ENCODE measurements at places on chromosomes 13 and 19. TPM values are rescaled to one million over a fixed set of nuclear protein-coding genes. Genes with fewer than 3 reads are reported as not detected.

- no peak for DNase-seq
- no peak overlapping the region for H3K4me3 ChIP-seq
- no peaks in the 10 kb centered on the region for H3K4me1 ChIP-seq
- no peaks in the 10 kb centered on the region for H3K36me3 ChIP-seq
Observed at GRCh38 chr19:17616961-17617806, 61.7 kb downstream of the COLGALT1 start.

DNA sequence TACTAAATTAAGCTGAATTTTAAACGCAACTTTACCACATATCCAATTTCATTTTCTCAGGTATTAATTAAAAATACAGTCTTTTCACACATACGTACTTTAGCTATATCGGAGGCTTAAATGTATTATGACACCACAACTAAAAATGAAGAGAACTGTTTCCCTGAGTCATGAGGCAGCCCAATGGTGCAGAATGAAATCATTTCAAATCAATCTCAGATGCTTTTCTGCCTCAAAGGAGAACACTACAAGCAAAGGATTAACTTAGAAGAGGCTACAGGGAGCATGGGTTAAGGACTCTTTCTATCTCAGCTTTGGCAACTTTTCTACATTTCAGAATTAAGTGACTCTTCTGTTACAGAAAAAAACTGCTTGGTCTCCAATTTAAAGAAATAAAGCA is 516.3 kb upstream of the HTR2A start:
- H3K4me1 ChIP-seq, result no peaks in the 10 kb centered on the region
- no peaks in the 10 kb centered on the region for H3K27me3 ChIP-seq
- no peak overlapping the region for H3K27ac ChIP-seq
- no peaks in the 10 kb centered on the region for H3K36me3 ChIP-seq

DNA sequence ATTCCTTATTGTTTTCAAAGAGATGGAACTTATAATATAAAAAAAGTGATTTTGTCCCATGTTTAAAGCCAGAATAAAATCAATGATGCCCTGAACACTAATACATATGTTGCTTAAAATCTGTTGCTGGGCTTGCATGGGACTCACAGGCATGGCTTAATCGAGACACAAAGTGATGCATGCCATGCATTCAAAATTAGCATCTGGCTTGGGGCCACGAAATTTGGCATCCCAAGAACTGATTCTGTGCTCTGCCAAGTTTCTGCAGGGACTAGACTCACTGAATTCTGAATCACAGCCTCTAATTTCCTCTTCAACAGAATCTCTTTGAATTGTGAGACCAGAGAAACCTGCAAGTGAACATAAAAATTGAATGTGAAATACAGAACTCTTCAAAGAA is 109.2 kb downstream of the PCDH17 start:
- no peaks in the 10 kb centered on the region for H3K36me3 ChIP-seq
- H3K27ac ChIP-seq, result no peak overlapping the region
- no peaks in the 10 kb centered on the region for H3K27me3 ChIP-seq
- DNase-seq, result no peak
- no peaks in the 10 kb centered on the region for H3K4me1 ChIP-seq

Gene INAFM1
- 18.2 TPM for total RNA-seq

DNA sequence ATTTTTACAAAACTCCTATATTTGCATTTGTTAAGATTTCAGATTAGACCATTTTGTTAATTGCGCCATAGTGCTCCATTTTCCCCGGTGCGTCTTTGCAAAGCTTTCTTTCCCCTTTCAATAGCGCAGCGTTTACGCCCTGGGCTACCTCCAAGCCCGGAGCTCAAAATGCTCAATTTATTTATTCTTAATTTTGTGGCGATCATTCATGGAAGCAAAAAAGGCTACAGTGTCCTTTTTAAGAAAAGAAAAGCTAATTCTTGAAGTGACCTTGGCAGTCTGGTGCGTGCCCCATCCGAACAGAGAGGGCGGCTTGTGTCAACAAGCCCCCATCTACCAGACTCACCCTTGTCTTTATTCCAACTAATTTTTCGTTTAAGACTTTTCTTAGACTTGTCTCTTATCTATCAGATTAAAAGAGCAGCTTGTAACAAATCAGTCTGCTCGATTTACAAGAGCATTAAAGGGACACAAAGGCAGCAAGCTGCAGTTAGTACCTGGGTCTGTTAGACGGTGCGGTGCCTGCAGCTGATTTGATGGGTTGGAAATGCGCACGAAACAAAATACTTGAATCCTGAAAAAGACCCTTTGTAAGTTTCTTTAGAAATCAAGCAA is 30.1 kb downstream of the GSX1 start:
- H3K27me3 ChIP-seq, result peaks cover 75% of the 10 kb centered on the region
- no peaks in the 10 kb centered on the region for H3K4me1 ChIP-seq

DNA sequence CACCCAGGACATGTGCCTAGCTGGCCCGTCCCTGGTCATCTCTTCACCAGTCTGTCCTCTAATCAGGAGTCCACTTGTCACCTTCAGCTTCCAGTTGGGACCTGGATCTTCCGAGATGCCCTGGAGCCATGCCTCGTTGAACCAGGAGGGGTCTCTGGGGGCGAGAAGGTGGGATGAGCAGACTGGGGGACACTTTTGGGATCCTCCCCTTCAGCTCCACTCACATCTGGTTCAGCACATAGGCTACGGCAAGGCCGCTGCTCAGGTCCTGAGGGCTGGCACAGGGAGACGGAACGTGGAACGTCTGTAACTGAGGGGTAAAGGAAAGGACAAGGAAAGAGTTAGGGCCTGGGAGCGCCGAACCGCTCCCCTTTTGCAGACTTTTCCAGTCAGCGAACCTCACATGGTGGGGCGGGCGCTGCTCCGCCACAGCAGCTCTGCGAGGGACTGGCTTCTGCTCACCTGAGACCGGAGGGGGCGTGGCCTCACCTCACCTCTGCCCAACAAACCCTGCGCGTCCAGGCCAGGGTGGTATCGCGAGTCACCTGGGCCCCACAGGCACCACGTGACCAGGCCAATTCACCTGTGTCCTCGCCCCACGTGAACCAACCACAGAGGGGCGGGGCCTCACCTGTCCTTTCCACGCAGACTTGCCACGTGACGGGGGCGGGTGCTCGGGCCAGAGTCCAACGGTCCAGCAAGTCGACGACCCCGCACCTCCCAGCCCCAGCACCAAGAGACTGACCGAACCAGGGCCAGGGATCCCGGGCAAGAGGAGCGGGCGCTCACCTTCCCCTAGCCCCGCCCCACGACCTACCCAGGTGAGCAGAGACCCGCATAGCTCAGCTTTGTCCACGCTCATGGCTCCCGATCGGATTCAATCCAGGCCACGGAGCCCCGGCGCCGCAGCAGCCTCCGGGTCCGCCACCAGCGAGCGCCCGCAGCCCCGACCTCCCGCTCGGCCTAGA is at the start of gene HOOK2:
HOOK2 (minus strand) TSS at position 965 of the 968 bp plus-strand sequence; CDS start at position 862, 103 bp downstream.
- peak within 1 kb of the TSS; percentile 73 for H3K4me3 ChIP-seq
- H3K27me3 ChIP-seq, result no peaks in the 10 kb centered on the region
- no peaks in the 10 kb centered on the region for H3K36me3 ChIP-seq
- H3K4me1 ChIP-seq, result peaks cover 16% of the 10 kb centered on the region

DNA sequence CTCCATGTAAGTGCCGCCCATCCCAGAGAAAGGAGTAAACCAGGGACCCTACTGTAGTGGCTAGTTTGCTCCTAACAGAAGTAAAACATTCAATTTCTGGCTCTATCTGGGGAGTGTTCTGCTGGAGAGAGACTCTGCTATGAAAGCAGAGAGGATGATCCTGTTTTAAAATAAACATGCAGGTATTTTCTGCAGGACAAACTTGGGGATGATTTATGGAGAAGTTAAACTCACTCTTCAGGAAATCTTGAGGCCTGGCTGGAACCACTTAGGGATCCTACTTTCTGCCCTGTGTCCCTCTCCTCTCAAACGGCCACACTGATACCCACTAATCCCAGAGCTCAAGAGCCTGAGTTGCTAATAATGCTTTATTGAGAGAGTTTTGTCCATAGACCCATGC is 281.1 kb downstream of the DNAJC15 start:
- peaks cover 8% of the 10 kb centered on the region for H3K4me1 ChIP-seq
- no peaks in the 10 kb centered on the region for H3K36me3 ChIP-seq
- DNase-seq, result no peak
- H3K4me3 ChIP-seq, result no peak overlapping the region
- H3K27ac ChIP-seq, result no peak overlapping the region

GRCh38 chr19:40596608-40597328 is 4.4 kb upstream of the LTBP4 start:
- peak overlapping the region; percentile 21 for H3K4me3 ChIP-seq
- DNase-seq, result peak; percentile 86
- H3K4me1 ChIP-seq, result peaks cover 34% of the 10 kb centered on the region
- H3K36me3 ChIP-seq, result no peaks in the 10 kb centered on the region

- no peak for DNase-seq
- H3K27me3 ChIP-seq, result no peaks in the 10 kb centered on the region
- no peak overlapping the region for H3K27ac ChIP-seq
Observed at GRCh38 chr19:29326849-29327840, 114.2 kb upstream of the UQCRFS1 start.

- H3K4me3 ChIP-seq, result no peak overlapping the region
- H3K4me1 ChIP-seq, result no peaks in the 10 kb centered on the region
- no peak for DNase-seq
- H3K27ac ChIP-seq, result no peak overlapping the region
- H3K27me3 ChIP-seq, result no peaks in the 10 kb centered on the region
Observed at GRCh38 chr13:48602296-48603016, 51.3 kb upstream of the CYSLTR2 start.

GRCh38 chr19:35462476-35462953 is 14.5 kb downstream of the FFAR2 start:
- peaks cover 40% of the 10 kb centered on the region for H3K4me1 ChIP-seq
- H3K27ac ChIP-seq, result peak overlapping the region; percentile 13
- no peaks in the 10 kb centered on the region for H3K27me3 ChIP-seq
- DNase-seq, result no peak
- no peaks in the 10 kb centered on the region for H3K36me3 ChIP-seq

Gene KIR2DL4
- total RNA-seq, result 0.46 TPM

DNA sequence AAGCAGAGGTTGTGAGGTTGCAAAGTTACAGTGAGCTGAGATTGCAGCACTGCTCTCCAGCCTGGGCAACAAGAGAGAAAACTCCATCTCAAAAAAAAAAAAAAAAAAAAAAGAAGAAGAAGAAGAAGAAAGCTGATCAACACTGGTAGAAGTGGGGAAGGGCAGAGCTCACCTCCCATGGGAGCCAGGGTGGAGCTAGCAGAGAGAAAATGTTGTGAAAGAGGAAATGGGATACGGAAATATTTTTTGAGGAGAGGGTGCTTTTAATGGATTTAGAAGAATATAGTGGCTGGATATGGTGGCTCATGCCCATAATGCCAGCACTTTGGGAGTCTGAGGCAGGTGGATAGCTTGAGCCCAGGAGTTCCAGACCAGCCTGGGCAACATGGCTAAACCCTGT is 6.8 kb downstream of the GPR42 start:
- no peaks in the 10 kb centered on the region for H3K4me1 ChIP-seq
- DNase-seq, result no peak
- no peaks in the 10 kb centered on the region for H3K27me3 ChIP-seq
- H3K4me3 ChIP-seq, result no peak overlapping the region
- H3K36me3 ChIP-seq, result no peaks in the 10 kb centered on the region
- no peak overlapping the region for H3K27ac ChIP-seq

- no peak overlapping the region for H3K4me3 ChIP-seq
- H3K27ac ChIP-seq, result peak overlapping the region; percentile 48
- H3K4me1 ChIP-seq, result peaks cover 21% of the 10 kb centered on the region
- H3K36me3 ChIP-seq, result peaks cover 7% of the 10 kb centered on the region
- no peaks in the 10 kb centered on the region for H3K27me3 ChIP-seq
Observed at GRCh38 chr19:8305798-8306197, 2.4 kb downstream of the CD320 start.

Gene NBEA
- 5.6 TPM for total RNA-seq

Gene DOCK6
- 138 TPM for total RNA-seq

DNA sequence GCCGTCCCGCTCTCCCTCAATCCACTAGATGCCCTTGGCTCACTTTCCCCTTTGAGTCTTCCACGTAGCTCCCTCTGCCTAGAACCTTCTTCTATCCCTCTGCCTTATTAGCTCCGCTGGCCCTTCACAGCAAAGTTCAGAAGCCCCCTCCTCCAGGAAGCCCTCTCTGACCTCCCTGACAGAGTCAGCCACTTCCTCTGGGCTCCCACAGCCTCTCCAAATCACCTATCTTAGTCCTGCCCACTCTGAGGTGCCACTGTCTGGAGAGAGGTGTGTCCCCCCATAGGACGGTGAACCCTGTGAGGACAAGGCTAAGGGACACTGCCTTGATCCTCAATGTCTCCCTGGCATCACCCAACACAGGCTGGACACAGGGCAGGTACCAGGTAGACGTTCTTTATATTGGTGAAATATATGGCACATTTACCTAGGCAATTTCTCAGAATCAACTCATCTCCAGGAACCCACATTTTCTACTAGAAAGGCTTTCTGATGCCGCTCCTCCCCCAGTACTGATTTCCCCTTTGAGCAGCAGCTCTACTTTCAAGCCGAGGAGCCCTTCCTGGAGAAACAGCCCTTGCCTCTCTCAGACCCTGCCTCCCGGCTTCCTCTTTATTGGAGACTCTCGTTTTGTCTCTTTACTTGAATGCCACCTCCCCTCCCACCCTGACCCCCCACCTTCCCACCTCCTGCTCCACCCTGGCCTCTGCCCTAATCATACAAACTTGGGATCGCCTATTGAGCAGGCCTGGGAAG is 3.4 kb upstream of the TGFB1 start:
- H3K27ac ChIP-seq, result peak overlapping the region; percentile 1
- no peak overlapping the region for H3K4me3 ChIP-seq
- no peaks in the 10 kb centered on the region for H3K27me3 ChIP-seq
- H3K4me1 ChIP-seq, result peaks cover 19% of the 10 kb centered on the region

- H3K27ac ChIP-seq, result no peak overlapping the region
- no peaks in the 10 kb centered on the region for H3K27me3 ChIP-seq
- no peaks in the 10 kb centered on the region for H3K36me3 ChIP-seq
Observed at GRCh38 chr13:34349091-34349722, 531.3 kb downstream of the RFC3 start.

GRCh38 chr13:30737511-30738337 is 2.4 kb downstream of the ALOX5AP start:
- peaks cover 16% of the 10 kb centered on the region for H3K4me1 ChIP-seq
- H3K27me3 ChIP-seq, result no peaks in the 10 kb centered on the region
- H3K36me3 ChIP-seq, result no peaks in the 10 kb centered on the region
- DNase-seq, result no peak
- peak overlapping the region; percentile 47 for H3K4me3 ChIP-seq

DNA sequence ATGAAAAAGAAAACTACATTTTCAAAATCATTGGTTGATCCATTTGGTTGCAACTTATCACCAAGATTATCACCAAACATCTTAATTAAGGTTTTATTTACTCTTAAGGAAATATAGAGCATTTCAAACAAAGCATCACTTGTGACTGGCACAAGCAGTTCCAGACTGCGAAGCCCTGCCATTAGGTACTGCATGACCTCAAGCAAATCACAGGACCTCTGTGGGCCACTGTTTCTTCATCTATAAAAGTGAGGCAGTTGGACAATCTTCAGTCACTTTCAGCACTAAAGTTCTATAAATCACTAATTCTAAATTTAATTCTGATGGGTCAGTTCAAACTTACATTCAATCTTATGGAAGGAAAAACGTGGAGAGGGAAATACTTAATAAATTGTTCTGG is 2.0 kb downstream of the ELF1 start:
- H3K4me3 ChIP-seq, result peak overlapping the region; percentile 47
- peaks cover 20% of the 10 kb centered on the region for H3K4me1 ChIP-seq
- no peak for DNase-seq
- peak overlapping the region; percentile 86 for H3K27ac ChIP-seq

- no peaks in the 10 kb centered on the region for H3K27me3 ChIP-seq
- no peak for DNase-seq
- H3K4me3 ChIP-seq, result peak overlapping the region; percentile 14
- H3K36me3 ChIP-seq, result no peaks in the 10 kb centered on the region
Observed at GRCh38 chr19:51644636-51645271, 1.9 kb downstream of the SIGLEC14 start.

Gene OXGR1
- total RNA-seq, result 0.55 TPM

Data from upper lobe of right lung (tissue), 1 donor.